ENCODE measurements at places on chromosomes 11 and 22.
A peak's percentile ranks its signal among the peaks of the same experiment; 100 is the strongest.

DNA sequence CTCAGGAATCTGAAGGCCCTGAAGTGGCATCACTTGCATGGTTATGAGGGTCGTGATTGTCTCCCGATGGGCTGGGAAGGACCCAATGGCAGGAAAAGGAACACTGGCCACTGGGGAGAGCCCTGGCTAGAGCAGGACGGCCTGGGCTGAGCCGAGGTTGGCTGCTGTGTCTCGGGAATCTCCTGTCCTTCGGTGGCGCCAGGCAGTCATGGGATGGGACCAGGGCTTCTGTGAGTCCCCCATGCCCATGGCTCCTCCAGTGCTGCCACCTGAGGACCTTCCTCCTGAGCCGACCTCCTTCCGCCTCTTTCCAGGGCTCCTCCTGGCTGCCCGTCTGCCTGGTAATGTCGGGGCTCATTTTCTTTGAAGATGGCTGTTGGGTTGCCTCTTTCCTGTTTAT is 1394.0 kb downstream of the BRD1 start:
- no peak for DNase-seq

DNA sequence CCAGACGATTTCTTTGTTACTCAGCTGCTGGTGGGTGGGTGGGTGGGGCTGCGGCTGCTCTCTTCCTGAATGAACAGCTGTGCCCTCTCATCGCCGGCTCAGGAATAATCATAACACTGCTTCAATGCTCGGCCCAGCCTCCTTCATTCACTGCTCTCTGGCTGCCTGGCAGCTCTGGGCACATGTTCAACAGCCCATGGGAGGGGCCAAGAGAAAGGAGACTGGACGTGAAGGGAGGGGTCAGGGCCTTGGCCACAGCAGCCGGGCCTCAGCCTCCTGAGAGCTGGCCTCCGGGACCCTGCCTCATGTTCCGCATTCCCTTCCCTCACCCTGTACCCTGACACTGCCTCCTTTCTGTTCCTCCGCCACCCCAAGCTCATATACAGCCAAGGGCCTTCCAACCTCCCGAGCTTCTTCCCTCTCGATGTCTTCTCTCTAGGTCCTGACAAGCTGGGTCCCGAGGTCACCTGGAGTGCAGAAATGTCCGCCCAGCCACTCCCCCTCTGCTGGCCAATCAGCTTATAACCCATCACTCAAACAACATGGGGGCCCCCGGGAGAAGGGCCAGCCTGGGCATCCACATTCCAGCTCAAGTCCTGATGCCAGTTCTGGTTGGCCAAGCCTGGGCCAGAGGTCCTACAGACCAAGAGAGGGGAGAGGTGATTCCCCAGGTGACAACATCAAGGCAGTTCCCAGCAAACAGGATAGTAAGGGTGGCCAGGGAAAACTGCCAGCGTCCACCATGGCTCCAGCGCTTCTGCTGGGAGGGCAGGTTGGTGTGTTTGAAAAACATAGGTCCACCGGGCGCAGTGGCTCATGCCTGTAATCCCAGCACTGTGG is 3.2 kb upstream of the CSDC2 start:
- peak; percentile 71 for DNase-seq

DNA sequence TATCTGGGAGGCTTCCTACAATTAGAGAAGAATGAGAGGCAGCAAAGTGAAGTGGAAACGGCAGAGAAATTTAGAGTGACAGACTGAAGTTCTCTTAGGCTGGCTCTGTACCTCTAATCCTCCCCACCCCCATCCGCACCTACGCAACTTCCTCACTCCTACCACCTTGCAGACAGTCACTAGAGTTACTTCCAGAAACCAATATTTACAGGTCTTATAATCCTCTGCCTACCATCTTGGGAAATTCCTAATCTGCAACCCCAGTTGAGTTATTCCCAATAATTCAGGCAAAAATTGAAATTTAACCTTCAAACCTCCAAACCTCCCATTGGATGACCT is 71.7 kb downstream of the PAK1 start:
- DNase-seq: no peak

- no peak for DNase-seq
Measured at GRCh38 chr11:2589538-2589934, 110.3 kb downstream of the KCNQ1OT1 start.

GRCh38 chr22:27482402-27482801 is 319.2 kb downstream of the MN1 start:
- no peak for DNase-seq

DNA sequence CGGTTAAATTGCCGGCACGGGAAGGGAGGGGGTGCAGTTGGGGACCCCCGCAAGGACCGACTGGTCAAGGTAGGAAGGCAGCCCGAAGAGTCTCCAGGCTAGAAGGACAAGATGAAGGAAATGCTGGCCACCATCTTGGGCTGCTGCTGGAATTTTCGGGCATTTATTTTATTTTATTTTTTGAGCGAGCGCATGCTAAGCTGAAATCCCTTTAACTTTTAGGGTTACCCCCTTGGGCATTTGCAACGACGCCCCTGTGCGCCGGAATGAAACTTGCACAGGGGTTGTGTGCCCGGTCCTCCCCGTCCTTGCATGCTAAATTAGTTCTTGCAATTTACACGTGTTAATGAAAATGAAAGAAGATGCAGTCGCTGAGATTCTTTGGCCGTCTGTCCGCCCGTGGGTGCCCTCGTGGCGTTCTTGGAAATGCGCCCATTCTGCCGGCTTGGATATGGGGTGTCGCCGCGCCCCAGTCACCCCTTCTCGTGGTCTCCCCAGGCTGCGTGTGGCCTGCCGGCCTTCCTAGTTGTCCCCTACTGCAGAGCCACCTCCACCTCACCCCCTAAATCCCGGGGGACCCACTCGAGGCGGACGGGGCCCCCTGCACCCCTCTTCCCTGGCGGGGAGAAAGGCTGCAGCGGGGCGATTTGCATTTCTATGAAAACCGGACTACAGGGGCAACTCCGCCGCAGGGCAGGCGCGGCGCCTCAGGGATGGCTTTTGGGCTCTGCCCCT is 529 bp upstream of the CCND1 start:
- DNase-seq: peak; percentile 49

- DNase-seq: peak; percentile 82
Measured at GRCh38 chr22:40040927-40041326, 46.2 kb downstream of the FAM83F start.

GRCh38 chr11:31327417-31327816 is 42.1 kb downstream of the DCDC1 start:
- DNase-seq: no peak

- no peak for DNase-seq
Measured at GRCh38 chr11:1639102-1639620, 9.6 kb downstream of the KRTAP5-5 start.
